ENCODE measurements at places on chromosomes 4 and X. TPM values are rescaled to one million over a fixed set of nuclear protein-coding genes. Genes with fewer than 3 reads are reported as not detected.

DNA sequence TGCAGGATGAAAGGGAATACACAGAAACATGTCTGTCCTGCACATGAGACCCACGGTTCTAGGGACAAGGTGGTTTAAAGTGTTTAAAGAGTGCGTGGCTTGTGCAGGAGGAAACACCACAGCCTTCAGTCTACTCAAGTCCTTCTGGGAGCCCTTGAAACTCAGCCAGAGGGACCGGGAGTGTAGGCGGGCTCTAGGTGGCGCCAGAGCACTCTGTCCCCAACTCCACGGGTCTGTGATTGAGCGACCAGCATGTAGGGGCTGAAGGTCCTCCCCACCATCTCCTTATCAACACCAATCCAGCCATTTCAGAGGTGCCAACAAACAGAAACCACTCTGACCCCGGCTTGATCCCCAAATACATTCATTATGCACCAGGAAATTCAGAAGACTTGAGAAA, 82.0 kb upstream of the CLDN34 start:
- H3K27me3 ChIP-seq = no peaks in the 10 kb centered on the region
- peaks cover 41% of the 10 kb centered on the region for H3K4me1 ChIP-seq
- H3K36me3 ChIP-seq = no peaks in the 10 kb centered on the region
- peak; percentile 85 for DNase-seq

DNA sequence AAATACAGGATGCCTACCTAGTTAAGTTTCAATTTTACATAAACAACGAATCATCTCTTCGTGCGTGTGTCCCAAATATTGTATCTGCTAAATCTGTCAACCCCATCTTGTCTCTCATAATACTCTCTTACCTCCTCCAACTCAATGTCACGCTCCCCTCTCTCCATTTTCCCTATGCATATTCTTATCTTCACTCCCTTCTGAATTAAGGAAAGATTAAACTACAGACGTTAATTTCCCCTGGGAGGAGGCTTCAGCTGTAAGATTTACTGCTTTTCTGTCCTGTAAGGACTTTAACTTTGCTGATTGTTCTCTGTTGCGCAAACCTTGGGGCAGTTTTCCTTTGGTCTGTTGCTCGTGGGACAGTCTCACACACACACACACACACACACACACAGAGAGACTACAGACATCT, 455 bp upstream of the ABCB7 start:
- peaks cover 4% of the 10 kb centered on the region for H3K4me1 ChIP-seq
- H3K36me3 ChIP-seq = no peaks in the 10 kb centered on the region
- no peaks in the 10 kb centered on the region for H3K27me3 ChIP-seq
- H3K27ac ChIP-seq = peak overlapping the region; percentile 60
- DNase-seq = peak; percentile 51
- H3K4me3 ChIP-seq = peak overlapping the region; percentile 66

- H3K27me3 ChIP-seq = peaks cover 6% of the 10 kb centered on the region
- H3K36me3 ChIP-seq = no peaks in the 10 kb centered on the region
- H3K27ac ChIP-seq = no peak overlapping the region
- DNase-seq = no peak
These were observed 16.8 kb upstream of the NAT8L start for GRCh38 chr4:2042204-2042946.

DNA sequence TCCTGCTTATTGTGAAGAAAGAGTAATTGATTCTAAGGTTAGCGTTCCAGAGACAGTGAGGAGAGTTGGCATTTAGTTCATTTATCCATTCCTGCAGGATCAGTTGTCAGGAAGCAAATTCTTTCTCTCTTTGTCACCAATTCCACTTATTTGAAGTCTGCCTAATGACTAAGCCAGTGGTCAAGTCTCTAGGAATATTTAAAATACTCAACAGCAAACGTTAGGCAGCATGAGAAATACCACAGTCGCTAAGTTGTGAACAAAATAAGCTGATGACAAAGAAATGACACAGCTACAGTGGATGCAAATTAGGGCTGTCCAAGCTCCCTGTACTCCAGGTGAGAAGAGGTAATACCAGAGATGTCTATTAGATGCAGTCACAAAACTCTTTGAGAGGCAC, 6.6 kb upstream of the MAGEB17 start:
- DNase-seq = peak; percentile 1
- H3K36me3 ChIP-seq = no peaks in the 10 kb centered on the region
- H3K27me3 ChIP-seq = no peaks in the 10 kb centered on the region
- H3K4me1 ChIP-seq = no peaks in the 10 kb centered on the region
- H3K27ac ChIP-seq = no peak overlapping the region
- no peak overlapping the region for H3K4me3 ChIP-seq

DNA sequence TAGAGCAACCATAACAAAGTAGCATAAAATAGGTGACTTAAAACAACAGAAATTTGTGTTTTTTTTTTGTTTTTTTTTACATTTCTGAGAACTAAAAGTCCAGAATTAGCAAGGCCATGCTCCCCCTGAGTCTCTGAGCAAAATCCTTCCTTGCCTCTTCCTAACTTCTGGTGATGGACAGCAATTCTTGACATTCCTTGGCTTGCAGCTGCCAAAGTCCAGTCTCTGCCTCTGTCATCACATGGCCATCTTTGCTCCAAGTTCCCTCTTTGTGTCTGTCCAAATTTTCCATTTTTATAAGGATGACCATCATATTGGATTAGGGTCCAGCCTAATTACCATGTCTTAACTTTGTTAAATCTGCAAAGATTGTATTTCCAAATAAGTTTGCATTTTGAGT, 407.2 kb downstream of the PDHA2 start:
- no peaks in the 10 kb centered on the region for H3K4me1 ChIP-seq
- H3K27me3 ChIP-seq = no peaks in the 10 kb centered on the region
- H3K4me3 ChIP-seq = no peak overlapping the region
- H3K27ac ChIP-seq = no peak overlapping the region

DNA sequence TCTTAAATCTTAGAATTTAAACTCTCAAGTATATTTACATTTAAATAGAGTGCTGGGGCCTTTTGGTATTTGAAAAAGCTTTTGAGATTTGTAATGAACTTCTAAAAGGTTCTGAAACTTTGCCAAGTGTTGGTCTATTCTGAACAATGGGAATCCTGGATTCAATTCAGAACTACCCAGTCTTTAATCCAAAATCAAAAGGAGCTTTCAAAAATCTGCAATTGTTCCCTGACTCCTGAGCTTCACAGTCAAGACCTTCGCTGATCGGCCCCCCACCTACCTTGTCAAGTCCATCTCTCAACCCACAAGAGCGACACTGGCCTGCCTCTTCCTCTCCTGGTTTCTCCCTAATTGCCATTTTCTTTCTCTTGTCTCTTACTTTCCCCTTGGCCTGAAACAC, 666.1 kb upstream of the BOD1L1 start:
- H3K27ac ChIP-seq = no peak overlapping the region
- no peaks in the 10 kb centered on the region for H3K4me1 ChIP-seq
- no peak overlapping the region for H3K4me3 ChIP-seq

DNA sequence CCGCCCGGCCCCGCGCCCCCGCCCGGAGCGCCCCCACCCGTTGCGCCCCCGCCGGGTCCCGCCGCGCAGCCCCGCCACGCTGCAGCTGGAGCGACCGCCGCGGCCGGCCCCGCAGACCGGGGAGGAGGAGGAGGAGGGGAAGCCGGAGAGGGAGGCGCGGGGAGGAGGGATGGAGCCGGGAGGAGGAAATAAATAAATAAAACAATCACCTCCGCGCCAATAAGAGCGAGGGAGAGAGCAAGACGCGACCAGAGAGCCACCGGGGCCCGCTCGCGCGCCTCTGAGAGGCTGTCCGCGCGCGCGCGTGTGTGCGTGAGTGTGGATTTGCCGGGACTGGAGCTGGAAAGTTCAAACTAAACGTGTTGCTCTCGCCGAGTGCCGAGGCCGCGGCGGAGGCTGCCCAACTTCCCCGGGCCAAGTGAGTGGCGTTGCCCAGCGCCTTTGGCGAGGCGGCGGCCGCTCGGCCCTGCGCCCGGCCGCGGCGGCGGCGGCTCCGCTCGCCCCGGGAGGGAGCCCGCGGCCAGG, 2184.4 kb upstream of the TENM3 start:
- H3K27me3 ChIP-seq = peaks cover 30% of the 10 kb centered on the region
- no peaks in the 10 kb centered on the region for H3K36me3 ChIP-seq
- no peaks in the 10 kb centered on the region for H3K4me1 ChIP-seq
- H3K27ac ChIP-seq = no peak overlapping the region
- DNase-seq = no peak

GRCh38 chrX:150229481-150229880, 133.6 kb upstream of the MAMLD1 start:
- no peaks in the 10 kb centered on the region for H3K36me3 ChIP-seq
- no peak for DNase-seq
- no peak overlapping the region for H3K4me3 ChIP-seq
- no peak overlapping the region for H3K27ac ChIP-seq
- no peaks in the 10 kb centered on the region for H3K27me3 ChIP-seq

- H3K27me3 ChIP-seq = no peaks in the 10 kb centered on the region
- no peak overlapping the region for H3K4me3 ChIP-seq
- no peak for DNase-seq
- peaks cover 6% of the 10 kb centered on the region for H3K36me3 ChIP-seq
- H3K4me1 ChIP-seq = peaks cover 5% of the 10 kb centered on the region
These were observed 39.4 kb downstream of the NOCT start for GRCh38 chr4:139054791-139055505.

DNA sequence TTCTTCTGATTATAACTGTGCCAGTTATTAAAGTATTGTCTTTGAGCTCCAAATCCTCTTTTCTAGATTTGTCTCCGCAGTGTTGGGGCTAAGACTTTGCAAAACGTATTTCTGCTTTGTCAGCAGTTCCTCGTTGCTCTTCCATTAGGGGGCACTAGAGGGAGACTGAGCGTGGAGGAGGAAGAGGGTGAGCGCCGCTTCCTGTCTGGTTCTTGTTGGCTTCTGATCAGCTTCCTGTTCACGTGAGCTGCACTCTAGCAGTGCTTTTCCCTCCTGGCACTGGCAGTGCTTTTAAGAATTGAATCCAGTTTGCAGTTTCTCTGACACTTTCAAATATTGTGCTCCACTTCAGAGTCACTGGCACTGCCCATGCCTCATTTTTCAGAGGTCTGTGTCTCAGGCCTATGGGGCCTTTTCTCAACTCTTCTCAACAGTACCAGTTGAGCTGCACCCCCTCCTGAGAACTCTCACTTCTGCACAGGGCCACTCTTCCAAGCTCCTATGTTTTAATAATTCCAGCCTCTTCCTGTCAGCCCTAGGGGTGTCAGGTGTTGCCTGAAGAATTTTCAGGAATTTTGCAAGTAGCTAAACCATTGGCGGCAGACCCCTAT, 54.4 kb upstream of the LCORL start:
- DNase-seq = peak; percentile 47
- no peak overlapping the region for H3K4me3 ChIP-seq
- peaks cover 13% of the 10 kb centered on the region for H3K4me1 ChIP-seq
- peaks cover 4% of the 10 kb centered on the region for H3K27me3 ChIP-seq
- no peak overlapping the region for H3K27ac ChIP-seq
- H3K36me3 ChIP-seq = no peaks in the 10 kb centered on the region

GRCh38 chr4:109041463-109042360, 260.7 kb downstream of the COL25A1 start:
- no peaks in the 10 kb centered on the region for H3K27me3 ChIP-seq
- H3K4me3 ChIP-seq = no peak overlapping the region
- H3K4me1 ChIP-seq = peaks cover 15% of the 10 kb centered on the region
- no peak for DNase-seq
- no peak overlapping the region for H3K27ac ChIP-seq

DNA sequence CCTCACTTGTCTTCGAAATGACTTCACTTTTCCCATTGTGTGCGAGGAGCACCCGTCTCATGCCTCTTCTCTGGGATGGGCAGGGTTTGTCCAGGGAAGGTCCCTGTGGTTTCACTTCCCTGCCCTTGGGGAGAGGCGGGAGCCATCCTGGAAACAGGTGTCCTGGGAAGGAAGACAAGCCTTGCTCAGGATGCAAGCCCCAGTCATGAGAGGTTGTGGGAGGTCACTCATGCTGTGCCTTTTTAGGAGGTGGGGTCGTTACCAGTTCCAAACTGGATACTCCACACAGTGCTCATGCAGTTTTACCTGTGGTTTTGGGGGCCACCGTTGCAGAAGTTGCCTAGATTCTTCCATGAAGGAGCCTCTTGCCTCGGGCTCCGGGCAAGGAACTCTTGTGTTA, 3.8 kb downstream of the RGS12 start:
- no peaks in the 10 kb centered on the region for H3K36me3 ChIP-seq
- H3K27ac ChIP-seq = no peak overlapping the region
- H3K4me3 ChIP-seq = no peak overlapping the region

DNA sequence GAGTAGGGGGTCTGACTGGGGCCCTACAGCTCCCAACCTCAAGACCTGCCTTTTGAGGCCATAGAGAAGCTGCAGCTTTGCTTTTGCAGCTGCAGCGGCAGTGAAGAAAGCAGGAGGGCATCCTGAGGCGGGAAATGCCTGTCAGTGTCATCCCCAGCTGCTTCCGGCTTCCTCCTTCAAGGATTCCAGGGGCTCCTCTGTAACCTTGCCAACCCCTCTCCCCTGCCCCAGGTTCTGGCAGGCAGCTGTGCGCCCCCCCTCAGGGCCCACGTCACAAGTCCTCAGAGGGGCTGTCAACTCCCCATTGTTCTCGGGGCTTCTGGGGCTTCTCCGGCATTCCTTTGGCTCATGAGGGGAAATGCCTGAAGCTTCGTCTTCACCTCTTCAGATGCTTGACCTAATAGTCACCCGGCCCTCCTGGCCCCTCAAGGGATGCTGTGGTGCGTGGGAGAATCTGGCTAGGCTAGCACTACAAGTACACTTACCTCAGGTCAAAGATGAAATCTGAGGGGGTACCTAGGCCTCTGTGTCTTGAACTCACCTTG, 31.9 kb downstream of the APLN start:
- DNase-seq = peak; percentile 85
- H3K36me3 ChIP-seq = no peaks in the 10 kb centered on the region
- H3K27me3 ChIP-seq = no peaks in the 10 kb centered on the region
- H3K4me1 ChIP-seq = peaks cover 18% of the 10 kb centered on the region

- no peaks in the 10 kb centered on the region for H3K27me3 ChIP-seq
- H3K4me3 ChIP-seq = no peak overlapping the region
- no peaks in the 10 kb centered on the region for H3K36me3 ChIP-seq
- no peak overlapping the region for H3K27ac ChIP-seq
- H3K4me1 ChIP-seq = no peaks in the 10 kb centered on the region
- no peak for DNase-seq
These were observed 7.1 kb upstream of the GPR82 start for GRCh38 chrX:41716767-41717473.

The PAGE2 gene
- not detected for polyA plus RNA-seq

The MAGEA8 gene
- polyA plus RNA-seq = not detected

The TRAM1L1 gene
- 0.65 TPM for polyA plus RNA-seq

The VEGFC gene
- polyA plus RNA-seq = 18.7 TPM

The CPLX1 gene
- 1.4 TPM for polyA plus RNA-seq

The SLC7A11 gene
- polyA plus RNA-seq = 22.8 TPM

The ARMCX4 gene
- polyA plus RNA-seq = 3.8 TPM

The SLC25A5 gene
- 562 TPM for polyA plus RNA-seq

The TCEAL7 gene
- polyA plus RNA-seq = 4.2 TPM
